ENCODE measurements at places on chromosomes 12 and 14. TPM values are rescaled to one million over a fixed set of nuclear protein-coding genes. Genes with fewer than 3 reads are reported as not detected.

Gene PCED1B
- total RNA-seq, result 0.92 TPM

Gene PTPRO
- total RNA-seq, result 0.52 TPM

Gene KLRC2
- total RNA-seq, result not detected

Gene CLEC4A
- 1.2 TPM for total RNA-seq

Gene ERBB3
- total RNA-seq, result 16.9 TPM

Gene EFCAB11
- 6.6 TPM for total RNA-seq

Gene GDF3
- total RNA-seq, result not detected

Gene TSPAN9
- total RNA-seq, result 13.7 TPM

Gene L2HGDH
- total RNA-seq, result 4.0 TPM

Gene KLHL33
- 0.71 TPM for total RNA-seq

Gene OR5AU1
- not detected for total RNA-seq

Gene BEGAIN
- 7.1 TPM for total RNA-seq

Gene TAS2R8
- not detected for total RNA-seq
